ENCODE measurements at places on chromosomes 1 and 21. TPM values are rescaled to one million over a fixed set of nuclear protein-coding genes. Genes with fewer than 3 reads are reported as not detected.

DNA sequence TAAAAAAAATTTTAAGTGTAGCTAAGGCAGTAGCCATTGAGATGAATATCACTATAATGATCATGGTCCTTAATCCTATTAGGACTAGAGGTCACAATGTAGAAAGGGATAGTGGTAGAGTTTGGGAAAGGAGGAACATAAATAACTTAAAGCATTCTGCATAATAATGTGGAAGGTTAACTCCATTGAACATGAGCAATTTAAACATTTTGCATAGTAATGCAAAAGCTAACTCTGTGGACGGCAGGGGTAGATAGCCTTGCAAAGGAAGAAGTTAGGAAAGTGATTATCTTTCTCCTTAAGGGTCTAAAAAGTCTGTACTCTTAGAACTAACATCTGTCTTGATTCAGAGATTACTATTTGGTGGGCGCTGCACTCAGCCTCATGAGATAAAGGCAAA, 39.0 kb upstream of the DENND1B start:
- no peak overlapping the region for H3K4me3 ChIP-seq
- DNase-seq = no peak
- H3K27ac ChIP-seq = no peak overlapping the region
- no peaks in the 10 kb centered on the region for H3K36me3 ChIP-seq
- H3K27me3 ChIP-seq = no peaks in the 10 kb centered on the region

GRCh38 chr1:48674641-48675040, 102.0 kb downstream of the BEND5 start:
- DNase-seq = no peak
- H3K36me3 ChIP-seq = no peaks in the 10 kb centered on the region
- H3K27me3 ChIP-seq = no peaks in the 10 kb centered on the region
- no peaks in the 10 kb centered on the region for H3K4me1 ChIP-seq
- no peak overlapping the region for H3K4me3 ChIP-seq
- H3K27ac ChIP-seq = no peak overlapping the region

GRCh38 chr1:201219481-201220387, 29.1 kb downstream of the IGFN1 start:
- H3K27me3 ChIP-seq = no peaks in the 10 kb centered on the region
- H3K4me3 ChIP-seq = no peak overlapping the region
- H3K36me3 ChIP-seq = no peaks in the 10 kb centered on the region
- DNase-seq = no peak

GRCh38 chr1:229856009-229856650, 210.9 kb upstream of the GALNT2 start:
- DNase-seq = no peak
- H3K4me1 ChIP-seq = no peaks in the 10 kb centered on the region
- H3K36me3 ChIP-seq = no peaks in the 10 kb centered on the region
- H3K4me3 ChIP-seq = no peak overlapping the region
- H3K27me3 ChIP-seq = no peaks in the 10 kb centered on the region
- no peak overlapping the region for H3K27ac ChIP-seq

- H3K27ac ChIP-seq = no peak overlapping the region
- DNase-seq = no peak
- no peaks in the 10 kb centered on the region for H3K4me1 ChIP-seq
These were observed 15.8 kb downstream of the CAMK2N1 start for GRCh38 chr1:20470194-20470593.

GRCh38 chr21:38664841-38665240, 140.9 kb upstream of the ETS2 start:
- no peaks in the 10 kb centered on the region for H3K36me3 ChIP-seq
- H3K4me1 ChIP-seq = no peaks in the 10 kb centered on the region
- DNase-seq = no peak
- no peak overlapping the region for H3K4me3 ChIP-seq

Gene PKN2
- total RNA-seq = 38.6 TPM

Gene FCRLB
- total RNA-seq = 1.5 TPM

Gene SIPA1L2
- 1.6 TPM for total RNA-seq
